ENCODE measurements at places on chromosomes 13 and 19. TPM values are rescaled to one million over a fixed set of nuclear protein-coding genes. Genes with fewer than 3 reads are reported as not detected.

Gene ZNF541
- not detected for total RNA-seq

Gene SLAIN1
- 2.3 TPM for total RNA-seq

Gene FOXA3
- not detected for total RNA-seq

GRCh38 chr19:19217099-19217498 lies 5.3 kb downstream of the NCAN start:
- H3K27ac ChIP-seq, result no peak overlapping the region
- peak; percentile 15 for DNase-seq
- H3K27me3 ChIP-seq, result peaks cover 69% of the 10 kb centered on the region
- no peaks in the 10 kb centered on the region for H3K36me3 ChIP-seq
- H3K4me1 ChIP-seq, result no peaks in the 10 kb centered on the region

DNA sequence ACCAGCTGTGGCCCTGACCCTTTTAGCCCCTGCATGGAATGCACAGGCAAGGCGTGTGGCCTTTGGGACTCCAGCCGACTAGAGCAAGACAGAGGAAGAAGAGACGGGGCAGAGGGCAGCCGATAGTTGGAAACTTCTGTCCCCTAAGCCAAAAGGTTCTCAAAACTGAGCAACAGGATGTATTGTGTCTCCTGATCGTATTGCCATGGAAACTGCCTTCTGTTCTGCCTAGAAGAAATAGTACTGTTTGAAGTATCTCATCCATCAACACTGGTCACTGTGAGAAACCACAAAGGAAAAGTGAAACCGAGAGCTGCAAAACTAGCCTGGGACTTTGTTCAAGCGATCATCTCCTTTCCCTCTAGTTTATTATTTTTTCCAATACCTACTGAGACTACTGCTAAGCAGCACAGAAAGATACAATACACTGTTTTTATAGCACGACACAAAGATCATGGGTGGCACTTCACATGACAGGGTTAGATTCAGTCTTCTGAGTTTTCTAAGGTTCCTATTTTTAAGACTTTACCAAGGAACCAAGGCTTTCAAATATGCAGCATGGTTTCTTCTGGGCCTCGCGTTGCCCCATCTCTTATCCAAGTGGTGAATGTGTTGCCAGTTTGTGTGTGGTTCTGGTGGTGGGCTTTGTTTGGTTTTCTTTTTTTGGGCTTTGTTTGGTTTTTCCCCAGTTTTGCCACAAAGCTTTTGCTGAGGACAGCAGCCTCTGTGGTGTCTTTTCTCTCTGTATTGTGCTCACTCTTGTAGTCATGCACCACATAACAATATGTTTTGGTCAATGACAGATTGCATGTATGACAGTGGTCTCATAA lies 49.3 kb upstream of the GPR183 start:
- H3K4me3 ChIP-seq, result no peak overlapping the region
- DNase-seq, result no peak

DNA sequence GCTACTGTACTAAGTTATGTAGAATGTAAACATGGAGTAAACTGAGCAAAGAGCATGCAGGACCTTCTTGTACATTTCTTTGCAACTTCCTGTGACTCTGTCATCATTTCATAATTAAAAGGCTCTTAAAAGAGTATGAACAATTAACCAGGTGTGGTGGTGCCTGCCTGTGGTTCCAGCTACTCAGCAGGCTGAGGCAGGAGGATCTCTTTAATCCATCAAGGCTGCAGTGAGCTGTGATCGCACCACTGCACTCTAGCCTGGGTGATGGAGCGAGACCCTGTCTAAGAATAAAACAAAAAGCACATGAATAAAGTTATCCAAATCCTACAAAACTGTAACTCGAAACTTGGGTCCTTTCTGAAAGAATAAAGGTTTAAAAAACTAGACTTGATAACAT lies 5.8 kb upstream of the SPACA7 start:
- H3K27ac ChIP-seq, result no peak overlapping the region
- H3K4me1 ChIP-seq, result no peaks in the 10 kb centered on the region
- no peak overlapping the region for H3K4me3 ChIP-seq
- H3K27me3 ChIP-seq, result peaks cover 75% of the 10 kb centered on the region

DNA sequence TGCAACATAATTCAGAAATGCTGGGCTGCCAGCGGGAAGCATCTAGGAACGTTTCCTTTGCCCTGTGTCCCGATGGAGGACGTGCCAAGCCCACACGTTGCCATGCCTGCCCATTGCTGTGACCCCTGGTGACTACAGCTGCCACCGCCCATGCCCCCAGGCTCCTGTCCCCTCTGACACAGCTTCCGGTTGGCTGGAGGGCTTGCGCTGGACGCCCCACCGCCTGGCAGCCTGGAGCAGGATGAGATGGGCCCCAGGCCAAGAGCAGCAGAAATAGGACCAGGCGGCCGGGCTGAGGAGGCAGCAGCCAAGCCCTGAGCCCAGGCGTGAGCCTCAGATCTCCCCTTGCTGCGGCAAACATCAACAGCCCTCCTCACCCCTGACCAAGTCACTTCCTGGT lies 125.9 kb downstream of the COL4A2 start:
- H3K4me3 ChIP-seq, result no peak overlapping the region
- H3K4me1 ChIP-seq, result no peaks in the 10 kb centered on the region
- no peaks in the 10 kb centered on the region for H3K27me3 ChIP-seq

GRCh38 chr13:110780422-110780821 lies 66.9 kb downstream of the ING1 start:
- no peak overlapping the region for H3K4me3 ChIP-seq
- DNase-seq, result no peak
- no peaks in the 10 kb centered on the region for H3K4me1 ChIP-seq
- peaks cover 23% of the 10 kb centered on the region for H3K27me3 ChIP-seq

- no peak overlapping the region for H3K27ac ChIP-seq
- no peak for DNase-seq
- no peaks in the 10 kb centered on the region for H3K36me3 ChIP-seq
- H3K4me1 ChIP-seq, result no peaks in the 10 kb centered on the region
- H3K4me3 ChIP-seq, result no peak overlapping the region
Observed at GRCh38 chr13:39099231-39099630, 61.0 kb downstream of the NHLRC3 start.

GRCh38 chr13:62375653-62376052 lies 960.0 kb upstream of the PCDH20 start:
- no peaks in the 10 kb centered on the region for H3K4me1 ChIP-seq
- no peak overlapping the region for H3K27ac ChIP-seq
- no peaks in the 10 kb centered on the region for H3K27me3 ChIP-seq
- no peaks in the 10 kb centered on the region for H3K36me3 ChIP-seq

DNA sequence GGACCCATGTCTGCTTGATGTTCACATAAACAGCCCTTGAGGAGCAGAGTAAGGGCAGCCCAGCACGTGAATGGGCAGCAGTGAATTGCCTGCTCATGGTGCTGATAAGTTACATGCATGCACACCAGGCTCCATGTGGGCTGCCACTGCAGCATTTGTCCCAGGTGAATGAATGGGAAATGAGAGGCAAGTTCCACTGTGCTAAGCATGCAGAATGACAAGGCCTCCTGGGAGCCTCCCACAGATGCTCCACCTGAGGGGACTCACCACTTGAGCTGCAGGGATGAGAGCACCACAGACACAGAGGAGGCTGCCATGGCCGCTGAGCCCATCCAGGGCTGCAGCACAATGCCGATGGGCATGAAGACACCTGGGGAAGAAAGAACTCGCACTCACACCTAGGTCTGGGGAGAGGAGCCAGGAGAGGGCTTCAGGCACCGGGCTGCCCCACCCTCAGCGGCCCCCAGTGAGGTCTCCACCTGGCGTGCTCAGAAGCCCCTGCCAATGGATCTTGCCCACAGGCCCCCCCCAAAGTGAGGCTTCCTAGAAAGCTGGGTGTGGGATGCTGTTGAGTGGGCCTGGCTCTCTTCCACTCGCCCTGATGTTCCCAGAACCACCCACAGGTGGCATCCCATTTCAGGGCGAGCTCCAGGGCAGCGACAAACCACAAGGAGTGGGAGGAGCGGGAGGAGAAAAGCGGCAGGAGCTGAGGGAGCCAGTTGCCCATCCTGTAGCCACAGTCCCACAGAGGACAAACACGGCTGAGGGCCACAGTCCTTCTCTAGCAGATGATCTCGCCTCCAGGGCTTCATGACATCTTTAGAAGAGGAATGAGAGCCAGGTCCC lies 73.8 kb downstream of the CCDC70 start:
- no peaks in the 10 kb centered on the region for H3K36me3 ChIP-seq
- no peak overlapping the region for H3K27ac ChIP-seq
- DNase-seq, result peak; percentile 37
- no peak overlapping the region for H3K4me3 ChIP-seq

- H3K27ac ChIP-seq, result no peak overlapping the region
- DNase-seq, result no peak
- H3K36me3 ChIP-seq, result no peaks in the 10 kb centered on the region
- H3K27me3 ChIP-seq, result no peaks in the 10 kb centered on the region
Observed at GRCh38 chr13:76939215-76939614, 9.1 kb upstream of the ACOD1 start.

- H3K4me1 ChIP-seq, result peaks cover 8% of the 10 kb centered on the region
- H3K36me3 ChIP-seq, result no peaks in the 10 kb centered on the region
- DNase-seq, result no peak
- no peak overlapping the region for H3K27ac ChIP-seq
- no peaks in the 10 kb centered on the region for H3K27me3 ChIP-seq
- no peak overlapping the region for H3K4me3 ChIP-seq
Observed at GRCh38 chr19:3031607-3031867, 2.5 kb upstream of the TLE2 start.

DNA sequence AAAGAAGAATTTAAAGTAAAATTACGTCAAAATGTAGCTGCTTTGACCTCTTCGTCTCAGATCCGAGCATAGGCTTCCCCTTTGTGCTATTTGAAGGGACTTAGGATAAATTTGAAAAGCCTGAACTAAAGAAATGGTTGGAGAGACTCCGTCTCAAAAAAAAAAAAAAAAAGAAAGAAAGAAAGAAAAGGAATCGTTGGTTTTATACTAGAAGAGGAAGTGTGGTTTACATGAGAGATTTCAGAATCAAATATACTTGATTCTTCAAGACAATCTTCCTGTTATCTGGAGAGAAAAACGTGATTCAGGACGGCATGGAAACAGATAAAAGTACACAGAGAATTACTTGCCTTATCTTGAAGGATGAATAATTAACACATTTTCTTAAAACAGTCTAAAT lies 474 bp upstream of the ZNF780B start:
- H3K36me3 ChIP-seq, result no peaks in the 10 kb centered on the region
- H3K4me1 ChIP-seq, result no peaks in the 10 kb centered on the region
- no peak overlapping the region for H3K27ac ChIP-seq
- H3K27me3 ChIP-seq, result no peaks in the 10 kb centered on the region
- no peak for DNase-seq
- peak overlapping the region; percentile 77 for H3K4me3 ChIP-seq

DNA sequence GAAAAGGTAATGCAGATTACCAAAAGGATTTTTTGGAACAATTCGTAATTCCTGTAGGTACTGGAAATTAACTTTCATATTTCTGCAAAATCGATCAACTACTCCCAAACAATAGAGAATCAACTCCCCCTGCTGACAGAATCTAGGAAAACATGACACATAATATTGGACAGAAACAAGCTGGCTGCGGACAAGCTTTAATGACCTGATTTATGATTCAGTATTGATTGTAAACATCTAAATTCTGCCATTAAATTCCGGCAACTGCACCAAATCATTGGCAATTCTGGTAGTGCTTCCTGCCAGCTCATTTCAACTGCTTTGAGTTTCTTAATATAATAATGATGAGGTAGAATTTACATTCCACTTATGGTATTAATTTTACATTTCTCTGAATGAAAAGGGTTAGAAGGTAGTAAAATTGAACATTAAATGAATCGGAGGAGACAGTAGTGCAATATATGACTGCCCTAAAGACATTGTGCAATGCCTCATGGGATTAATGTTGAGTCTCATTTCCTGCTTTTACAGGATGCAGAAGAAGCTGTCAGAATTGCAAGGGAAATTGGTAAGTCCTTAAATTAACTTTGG lies 146.5 kb downstream of the PCCA start:
- peak; percentile 6 for DNase-seq
- H3K4me3 ChIP-seq, result no peak overlapping the region
- H3K27ac ChIP-seq, result no peak overlapping the region
- peaks cover 5% of the 10 kb centered on the region for H3K4me1 ChIP-seq
- no peaks in the 10 kb centered on the region for H3K27me3 ChIP-seq

DNA sequence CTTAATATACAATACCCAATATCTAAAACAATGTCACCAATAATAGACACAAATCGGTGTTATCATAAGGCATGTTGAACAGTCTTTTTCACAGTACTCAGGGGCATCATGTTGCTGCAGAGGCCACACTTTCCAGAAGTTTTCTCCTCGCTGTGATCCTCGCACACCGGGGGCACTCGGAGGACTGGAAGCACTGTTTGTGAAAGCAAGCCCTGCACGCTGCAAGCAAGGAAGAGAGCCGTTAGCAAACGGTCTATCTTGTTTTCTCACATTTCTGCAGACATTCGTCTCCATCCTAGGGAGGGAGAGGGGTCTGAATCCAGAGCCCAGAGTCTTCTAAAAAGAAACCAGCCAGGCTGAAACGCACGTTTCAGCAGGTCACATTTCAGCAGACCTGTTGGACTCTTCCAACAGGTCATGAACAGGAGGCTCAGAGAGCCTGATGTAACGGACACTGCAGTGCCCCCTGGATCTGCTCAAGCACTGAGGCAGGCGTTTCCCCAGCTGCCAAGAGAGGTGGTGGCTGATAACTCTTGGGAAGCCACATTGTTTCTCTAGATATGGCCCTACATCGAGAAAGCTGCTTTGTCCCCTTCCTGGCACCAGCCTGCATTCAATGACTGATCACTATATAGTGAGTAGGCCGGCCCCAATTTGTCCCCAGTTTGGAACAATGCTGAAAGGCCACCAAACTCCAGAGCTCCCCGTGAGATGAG lies 43.6 kb downstream of the RUBCNL start:
- H3K27ac ChIP-seq, result no peak overlapping the region
- H3K4me1 ChIP-seq, result no peaks in the 10 kb centered on the region
- H3K36me3 ChIP-seq, result no peaks in the 10 kb centered on the region

- H3K4me3 ChIP-seq, result no peak overlapping the region
- H3K27me3 ChIP-seq, result no peaks in the 10 kb centered on the region
- H3K4me1 ChIP-seq, result peaks cover 22% of the 10 kb centered on the region
- H3K27ac ChIP-seq, result no peak overlapping the region
Observed at GRCh38 chr19:45472563-45473366, 5.0 kb downstream of the FOSB start.

DNA sequence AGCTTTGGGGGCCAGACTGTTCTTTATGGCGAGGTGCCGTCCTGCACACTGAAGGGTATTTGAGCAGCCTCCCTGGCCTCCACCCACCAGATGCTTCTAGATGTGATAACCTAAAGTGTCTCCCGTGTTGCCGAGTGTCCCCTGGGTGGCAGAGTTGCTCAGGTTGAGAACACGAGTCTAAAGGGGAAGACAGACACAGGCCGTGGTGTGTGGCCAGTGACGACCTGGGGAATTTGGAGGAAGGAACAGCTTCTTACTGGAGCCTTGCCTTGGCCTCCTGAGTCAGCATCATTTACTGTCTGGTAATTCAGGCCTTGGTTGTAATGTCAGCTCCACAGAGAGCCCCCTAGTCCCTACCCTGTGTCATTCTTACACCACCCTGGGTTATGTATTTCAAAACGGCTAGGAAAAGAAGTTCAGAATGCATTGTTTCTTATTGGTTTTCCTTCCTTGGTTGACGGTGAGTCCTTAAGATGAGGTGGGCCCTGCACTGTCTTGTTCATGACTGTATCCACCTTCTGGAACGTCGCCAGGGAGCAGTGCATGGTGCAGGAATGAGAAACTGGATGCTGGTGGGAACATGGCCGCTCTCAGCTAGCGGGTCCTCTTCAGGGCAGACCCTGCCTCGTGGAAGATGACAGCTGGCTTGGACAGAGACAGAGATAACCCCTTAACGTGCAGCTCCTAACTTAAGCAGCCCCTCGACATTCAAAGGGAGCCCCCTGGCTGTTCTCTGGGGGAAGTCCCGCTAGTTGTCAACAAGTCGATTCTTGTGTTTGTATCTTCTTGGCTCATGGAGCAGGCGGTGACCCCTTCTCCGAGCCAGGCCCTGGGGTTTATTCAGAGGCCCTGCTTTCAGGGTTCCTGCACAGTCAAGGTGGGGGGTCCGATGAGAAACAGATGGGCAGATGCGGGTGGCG lies 7.2 kb downstream of the SIN3B start:
- H3K27ac ChIP-seq, result no peak overlapping the region
- no peak for DNase-seq
- no peaks in the 10 kb centered on the region for H3K4me1 ChIP-seq
